ENCODE measurements at places on chromosomes 12 and 14. TPM values are rescaled to one million over a fixed set of nuclear protein-coding genes. Genes with fewer than 3 reads are reported as not detected.

DNA sequence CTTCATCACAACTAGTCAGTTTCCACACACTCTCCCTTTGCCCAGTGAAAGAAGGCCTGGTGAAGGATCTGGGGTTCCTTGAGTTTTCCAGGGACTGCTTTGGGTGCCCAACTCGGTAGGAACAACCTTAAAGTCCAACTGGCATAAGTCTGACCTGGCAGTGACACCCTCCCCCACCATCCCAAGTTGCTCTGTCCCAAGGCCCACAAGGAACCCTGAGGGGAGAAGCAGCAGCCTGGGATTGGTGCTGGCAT, 1.6 kb downstream of the KMT2D start:
- peak overlapping the region; percentile 61 for H3K4me3 ChIP-seq
- H3K36me3 ChIP-seq = no peaks in the 10 kb centered on the region
- no peak for DNase-seq
- H3K27ac ChIP-seq = peak overlapping the region; percentile 94
- H3K4me1 ChIP-seq = no peaks in the 10 kb centered on the region

OTOGL gene
- total RNA-seq = 0.88 TPM

DNA sequence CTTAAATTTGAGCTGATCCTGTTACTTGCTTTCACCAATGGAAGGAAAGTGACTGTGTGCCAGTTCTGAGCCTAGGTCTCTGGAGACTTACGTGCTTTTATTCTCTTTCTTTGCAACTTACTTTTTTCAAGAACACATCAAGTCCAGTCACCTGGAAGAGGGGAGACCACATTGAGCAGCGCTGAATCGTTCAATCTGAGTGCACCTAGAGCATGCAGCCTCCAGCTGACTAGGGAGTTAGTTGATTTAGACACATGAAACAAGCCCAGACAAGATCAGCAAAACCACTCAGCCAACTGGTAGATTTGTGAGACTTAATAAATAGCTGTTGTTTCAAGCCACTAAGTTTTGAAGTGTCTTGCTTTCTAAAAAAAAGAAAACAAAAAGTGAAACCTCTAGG, 1014.8 kb upstream of the FBXO33 start:
- H3K27ac ChIP-seq = no peak overlapping the region
- no peak for DNase-seq
- no peaks in the 10 kb centered on the region for H3K36me3 ChIP-seq
- H3K4me3 ChIP-seq = no peak overlapping the region
- H3K27me3 ChIP-seq = no peaks in the 10 kb centered on the region
- no peaks in the 10 kb centered on the region for H3K4me1 ChIP-seq

TMEM63C gene
- not detected for total RNA-seq

DNA sequence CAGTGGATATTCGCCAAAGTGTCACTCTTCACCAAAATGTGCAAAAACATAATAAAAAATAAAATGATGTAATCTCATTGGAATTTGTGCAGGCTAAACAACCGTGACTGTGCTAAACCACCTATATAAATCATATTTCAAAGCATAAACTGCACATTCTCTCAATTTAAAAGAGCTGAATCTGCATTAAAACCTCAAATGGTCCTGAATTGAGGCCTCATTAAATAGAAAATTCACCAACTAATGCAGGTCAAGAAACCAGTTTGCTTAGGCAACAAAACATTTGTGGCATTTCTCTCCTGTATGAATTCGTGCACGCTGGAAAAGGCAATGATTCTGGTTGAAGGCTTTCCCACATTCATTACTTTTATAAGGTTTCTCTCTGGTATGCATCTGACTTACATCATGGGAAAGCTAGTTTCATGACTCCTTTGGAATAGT, 80.1 kb upstream of the IFNG-AS1 start:
- no peaks in the 10 kb centered on the region for H3K36me3 ChIP-seq
- no peak overlapping the region for H3K27ac ChIP-seq
- no peak for DNase-seq

- H3K27me3 ChIP-seq = no peaks in the 10 kb centered on the region
- no peak overlapping the region for H3K4me3 ChIP-seq
- no peaks in the 10 kb centered on the region for H3K36me3 ChIP-seq
- H3K4me1 ChIP-seq = no peaks in the 10 kb centered on the region
- no peak for DNase-seq
These were observed 380.1 kb downstream of the ZFP36L1 start for GRCh38 chr14:68412505-68413465.

UNC79 gene
- total RNA-seq = not detected

DNA sequence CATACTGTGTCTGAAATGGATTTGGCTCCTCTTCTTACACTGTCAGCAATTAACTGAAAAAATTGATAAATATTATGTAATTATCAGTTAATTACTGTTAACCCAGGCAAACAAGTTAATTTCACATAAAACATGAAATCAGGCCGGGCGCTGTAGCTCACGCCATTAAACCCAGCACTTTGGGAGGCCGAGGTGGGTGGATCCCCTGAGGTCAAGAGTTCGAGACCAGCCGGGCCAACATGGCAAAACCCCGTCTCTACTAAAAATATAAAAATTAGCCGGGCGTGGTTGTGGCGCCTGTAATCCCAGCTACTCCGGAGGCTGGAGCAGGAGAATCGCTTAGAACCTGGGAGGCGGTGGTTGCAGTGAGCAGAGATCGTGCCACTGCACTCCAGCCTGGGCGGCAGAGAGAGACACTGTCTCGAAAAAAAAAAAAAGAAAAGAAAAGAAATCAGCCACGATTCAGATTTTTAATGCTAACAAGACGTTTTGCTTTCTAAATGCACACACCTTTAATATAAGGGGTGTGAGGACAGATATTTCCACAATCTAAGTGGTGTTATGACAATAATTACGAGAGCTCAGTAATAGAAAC, 473 bp upstream of the TMEM19 start:
- H3K27me3 ChIP-seq = no peaks in the 10 kb centered on the region
- no peak for DNase-seq
- H3K36me3 ChIP-seq = no peaks in the 10 kb centered on the region
- peak overlapping the region; percentile 81 for H3K4me3 ChIP-seq

DNA sequence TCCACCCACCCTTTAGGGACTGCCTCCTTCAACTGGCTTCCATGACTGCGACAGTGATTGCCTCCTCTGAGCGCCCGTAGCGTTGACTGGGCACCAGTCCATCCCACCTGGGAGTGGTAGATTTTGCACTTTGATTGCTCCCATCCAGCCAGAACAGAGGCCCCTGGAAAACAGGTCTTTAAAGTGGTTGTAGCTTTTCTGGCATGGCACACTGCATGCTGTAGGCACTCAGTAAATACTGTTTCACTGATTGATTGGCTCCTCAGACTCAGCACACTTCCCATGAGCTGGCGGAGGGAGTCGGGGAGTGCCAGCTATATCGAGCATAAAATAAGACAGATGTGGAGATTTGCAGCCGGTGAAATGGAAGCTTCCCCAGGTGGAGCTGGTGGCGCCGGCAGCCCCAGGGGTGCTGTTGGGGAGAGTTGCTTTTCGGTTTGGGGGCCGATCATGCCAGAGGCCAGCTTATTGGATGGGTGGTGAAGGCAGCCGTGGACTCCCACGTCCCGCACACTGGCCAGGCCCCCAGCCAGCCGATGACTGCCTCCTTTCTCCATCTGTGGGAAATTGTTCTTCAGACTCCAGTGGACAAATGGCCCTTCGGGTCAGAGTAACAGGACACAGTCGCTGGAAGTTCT, 200.2 kb downstream of the TSPAN9 start:
- no peaks in the 10 kb centered on the region for H3K36me3 ChIP-seq
- no peaks in the 10 kb centered on the region for H3K4me1 ChIP-seq
- H3K4me3 ChIP-seq = no peak overlapping the region
- H3K27me3 ChIP-seq = no peaks in the 10 kb centered on the region
- H3K27ac ChIP-seq = no peak overlapping the region
- DNase-seq = no peak

- DNase-seq = no peak
- H3K4me3 ChIP-seq = no peak overlapping the region
- H3K4me1 ChIP-seq = no peaks in the 10 kb centered on the region
- no peaks in the 10 kb centered on the region for H3K27me3 ChIP-seq
- no peak overlapping the region for H3K27ac ChIP-seq
These were observed 82.2 kb downstream of the ATXN7L3B start for GRCh38 chr12:74619884-74620283.

- H3K36me3 ChIP-seq = no peaks in the 10 kb centered on the region
- H3K4me3 ChIP-seq = no peak overlapping the region
- no peaks in the 10 kb centered on the region for H3K4me1 ChIP-seq
- no peak for DNase-seq
These were observed 393 bp upstream of the KLHL33 start for GRCh38 chr14:20436363-20436755.

DNA sequence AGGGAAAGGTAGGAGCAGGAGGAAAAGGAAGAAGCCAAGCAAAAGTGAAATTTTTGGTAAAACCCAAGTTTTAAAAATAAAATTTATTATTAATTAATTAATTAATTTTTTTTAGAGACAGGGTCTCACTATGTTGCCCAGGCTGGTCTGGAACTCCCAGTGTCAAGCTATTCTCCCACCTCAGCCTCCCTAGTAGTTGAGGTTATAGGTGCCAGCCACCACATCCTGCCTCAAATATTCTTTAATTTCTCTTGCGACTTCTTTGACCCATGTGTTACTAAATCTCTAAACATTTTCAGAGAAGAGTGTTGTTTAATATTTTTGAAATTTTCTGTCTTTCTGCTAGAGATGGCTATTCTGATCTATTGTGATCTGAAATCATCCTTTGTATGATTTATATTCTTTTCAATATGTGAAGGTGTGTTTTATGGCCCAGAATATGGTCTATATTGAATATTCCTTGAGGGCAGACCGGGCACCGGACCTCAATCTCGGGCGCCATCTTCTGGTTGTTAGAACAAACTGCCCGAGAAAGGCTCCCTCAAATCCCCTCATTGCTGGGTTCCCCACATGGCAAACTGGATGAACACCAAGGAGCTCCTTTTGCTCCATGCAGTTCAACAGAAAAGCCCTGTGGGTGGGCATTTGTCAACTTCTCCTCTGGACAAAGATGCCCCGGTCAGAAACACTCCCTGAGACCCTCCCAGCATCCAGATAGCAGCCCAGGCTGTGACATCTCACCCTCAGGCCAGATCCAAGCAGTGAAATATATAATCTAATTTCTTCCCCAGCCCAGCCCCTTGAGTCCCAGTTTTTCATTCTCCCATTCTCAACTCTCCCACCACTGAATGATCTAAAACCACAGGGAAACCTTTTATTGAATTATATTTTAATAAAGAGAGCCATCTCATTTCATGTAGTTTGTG, 110.5 kb downstream of the ASCL4 start:
- H3K36me3 ChIP-seq = no peaks in the 10 kb centered on the region
- H3K4me1 ChIP-seq = no peaks in the 10 kb centered on the region
- no peak for DNase-seq
- no peaks in the 10 kb centered on the region for H3K27me3 ChIP-seq

DNA sequence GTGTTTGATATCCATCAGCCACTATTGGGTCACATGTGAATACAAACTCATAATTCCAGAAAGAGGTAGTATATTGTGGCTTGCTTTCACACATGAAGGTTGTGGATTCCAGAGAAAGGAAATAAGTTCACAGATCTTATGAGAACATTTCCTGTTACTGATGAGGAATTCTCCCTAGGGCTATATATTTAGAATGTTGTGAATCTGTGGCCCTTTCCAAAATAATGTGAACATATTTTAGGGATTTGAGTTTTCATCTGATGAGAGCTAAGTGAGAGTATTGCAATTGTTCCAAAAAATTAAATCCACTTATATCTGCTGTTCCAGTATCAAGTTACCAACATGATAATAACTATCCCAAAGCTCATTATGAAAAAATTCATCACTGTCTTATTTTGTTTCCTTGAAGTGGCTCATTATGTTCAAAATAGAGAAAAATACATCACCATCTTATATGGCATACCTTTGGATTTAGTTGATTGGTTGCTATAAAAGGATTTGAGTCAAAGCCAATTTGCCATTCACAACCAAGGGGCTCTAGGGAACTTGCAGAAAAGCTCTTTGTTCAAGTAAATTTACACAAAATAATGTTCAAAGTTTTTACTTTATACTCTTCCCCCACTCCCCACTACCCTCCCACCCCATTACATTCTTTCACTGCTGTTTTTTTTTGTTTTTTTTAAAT, 76.3 kb downstream of the MYRFL start:
- H3K27me3 ChIP-seq = no peaks in the 10 kb centered on the region
- no peak for DNase-seq
- no peak overlapping the region for H3K27ac ChIP-seq
- no peak overlapping the region for H3K4me3 ChIP-seq
- no peaks in the 10 kb centered on the region for H3K36me3 ChIP-seq

DNA sequence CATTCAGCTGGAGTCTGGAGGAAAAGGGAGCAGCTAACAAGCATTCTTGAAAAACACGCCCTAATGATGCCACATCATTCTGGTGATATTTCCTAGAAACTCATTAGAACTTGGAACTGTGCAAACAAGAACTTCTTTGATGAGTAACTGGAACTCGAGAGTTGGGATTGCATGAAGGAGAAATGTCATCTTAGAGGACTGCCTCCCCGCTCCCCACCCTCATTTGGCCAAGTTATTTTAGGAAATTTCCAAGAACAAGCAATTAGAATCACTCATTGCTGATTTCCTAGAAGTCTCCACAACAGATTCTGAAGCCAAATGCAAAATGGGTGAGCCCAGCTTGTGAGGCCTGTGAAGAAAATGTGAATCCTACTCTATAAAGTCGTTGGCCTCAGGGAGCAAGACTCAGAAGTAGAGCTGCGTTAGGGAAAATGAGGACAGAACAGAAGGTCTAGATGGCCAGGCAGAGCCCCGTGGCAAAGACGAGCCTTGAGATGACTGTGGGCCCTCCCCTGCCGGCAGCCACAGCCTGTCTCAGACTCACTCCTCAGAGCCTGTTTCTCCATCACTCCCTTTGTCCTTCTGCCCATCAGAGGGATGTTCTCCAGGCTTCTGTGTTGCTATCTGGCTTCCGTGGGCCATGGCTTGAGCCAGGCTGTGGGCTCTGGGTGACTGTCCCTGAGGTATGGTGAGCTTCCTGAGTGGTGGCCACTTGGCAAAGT, 38.4 kb downstream of the RTL1 start:
- no peaks in the 10 kb centered on the region for H3K4me1 ChIP-seq
- H3K27ac ChIP-seq = no peak overlapping the region
- H3K36me3 ChIP-seq = no peaks in the 10 kb centered on the region
- no peak for DNase-seq
- H3K4me3 ChIP-seq = no peak overlapping the region
